ENCODE measurements at places on chromosomes 2 and 18.

DNA sequence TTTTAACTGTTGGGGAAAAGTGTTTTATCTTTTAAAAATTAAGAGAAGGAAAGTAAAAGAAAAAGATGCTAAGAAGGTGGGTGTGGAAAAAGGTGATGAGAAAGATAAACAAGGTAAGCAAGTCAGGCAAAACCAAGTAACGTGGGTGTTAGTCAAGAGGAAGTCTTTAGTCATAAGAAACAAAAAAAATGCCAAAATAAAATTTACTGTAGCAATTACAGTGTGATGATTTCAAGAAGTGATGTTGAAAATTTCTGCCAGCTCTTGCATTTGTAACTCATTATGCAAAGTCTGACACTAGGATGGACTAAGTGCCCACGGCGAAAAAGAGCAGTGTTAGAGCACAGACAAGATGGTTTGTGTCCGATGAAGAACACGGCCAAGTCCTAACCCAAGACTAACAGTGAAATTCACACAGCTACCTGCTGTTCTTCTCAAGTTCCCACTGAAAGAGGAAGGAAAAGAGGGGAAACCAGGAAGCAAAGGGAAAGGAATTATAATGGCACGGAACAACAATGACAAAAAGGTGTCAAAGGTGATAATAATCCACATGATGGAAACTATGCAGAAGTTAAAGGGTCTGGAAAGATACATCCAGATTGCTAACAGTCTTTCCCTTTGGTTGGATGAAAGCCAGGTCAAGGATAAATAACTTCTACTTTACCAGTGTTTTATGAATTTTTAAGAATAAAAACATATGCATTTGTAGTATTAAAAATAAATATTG is 34.1 kb downstream of the NOL10 start:
- no peaks in the 10 kb centered on the region for H3K27me3 ChIP-seq
- peaks cover 10% of the 10 kb centered on the region for H3K4me1 ChIP-seq
- H3K4me3 ChIP-seq, result no peak overlapping the region
- H3K36me3 ChIP-seq, result peaks cover 29% of the 10 kb centered on the region

GRCh38 chr2:200966770-200967169 is 3.3 kb upstream of the ORC2 start:
- H3K4me3 ChIP-seq, result no peak overlapping the region
- H3K36me3 ChIP-seq, result no peaks in the 10 kb centered on the region
- peaks cover 10% of the 10 kb centered on the region for H3K4me1 ChIP-seq
- H3K27me3 ChIP-seq, result no peaks in the 10 kb centered on the region
- H3K27ac ChIP-seq, result no peak overlapping the region

DNA sequence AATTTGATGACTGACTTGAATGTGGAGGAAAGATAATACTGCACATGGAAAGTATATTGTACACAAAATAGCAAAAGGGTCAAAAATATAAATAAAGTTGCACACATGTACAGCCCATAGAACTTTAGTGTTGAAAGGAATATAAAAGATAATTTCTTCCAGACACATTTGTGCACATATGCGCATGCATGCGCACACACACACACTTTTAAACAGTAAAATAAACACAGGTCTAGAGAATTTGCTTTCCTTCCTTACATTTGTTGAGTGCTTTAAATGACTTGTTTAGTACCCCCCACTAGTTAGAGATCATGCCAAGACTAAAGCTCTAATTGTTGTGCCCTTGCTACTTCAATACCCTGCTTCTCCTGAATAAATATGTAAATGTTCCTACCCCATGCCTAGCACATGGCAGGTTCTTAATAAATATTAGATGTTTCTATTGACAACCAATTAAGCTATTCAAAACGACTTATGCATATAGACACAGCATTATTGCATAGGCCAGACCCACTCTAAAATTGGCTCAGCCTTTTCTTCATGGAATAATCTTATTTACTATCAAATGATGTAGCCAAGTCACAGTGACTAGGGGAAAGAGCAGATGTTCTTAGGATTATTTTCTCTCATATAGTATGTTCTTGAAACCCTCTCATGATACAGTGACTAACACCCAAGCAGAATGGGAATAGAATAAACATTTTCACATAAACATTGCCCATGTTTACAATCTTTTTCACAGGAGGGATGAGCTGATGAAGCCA is 165.5 kb upstream of the ACVR2A start:
- no peaks in the 10 kb centered on the region for H3K27me3 ChIP-seq
- H3K4me3 ChIP-seq, result no peak overlapping the region
- no peaks in the 10 kb centered on the region for H3K4me1 ChIP-seq
- no peak overlapping the region for H3K27ac ChIP-seq

- DNase-seq, result no peak
- no peaks in the 10 kb centered on the region for H3K36me3 ChIP-seq
- no peaks in the 10 kb centered on the region for H3K27me3 ChIP-seq
- H3K4me1 ChIP-seq, result no peaks in the 10 kb centered on the region
- H3K27ac ChIP-seq, result no peak overlapping the region
Measured at GRCh38 chr2:26455037-26455669, 22.8 kb downstream of the OTOF start.

DNA sequence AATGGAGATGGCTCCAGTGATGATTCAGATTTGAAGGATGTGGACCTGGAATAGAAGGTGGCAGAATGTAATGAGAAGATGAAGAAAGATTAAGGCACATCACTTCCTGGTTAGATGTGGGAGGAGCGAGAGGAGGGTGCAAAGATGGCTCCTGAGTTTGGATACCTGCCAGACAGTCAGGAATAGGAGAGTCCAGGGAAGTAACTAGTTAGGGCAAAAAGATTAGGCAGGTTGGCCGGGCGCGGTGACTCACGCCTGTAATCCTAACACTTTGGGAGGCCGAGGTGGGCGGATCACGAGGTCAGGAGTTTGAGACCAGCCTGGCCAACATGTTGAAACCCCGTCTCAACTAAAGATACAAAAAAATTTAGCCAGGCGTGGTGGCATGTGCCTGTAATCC is 5.6 kb downstream of the C2orf74 start:
- peaks cover 10% of the 10 kb centered on the region for H3K36me3 ChIP-seq
- no peak overlapping the region for H3K27ac ChIP-seq
- no peak for DNase-seq
- no peaks in the 10 kb centered on the region for H3K4me1 ChIP-seq

GRCh38 chr2:169667583-169667982 is 26.6 kb downstream of the CFAP210 start:
- H3K27me3 ChIP-seq, result no peaks in the 10 kb centered on the region
- no peak overlapping the region for H3K27ac ChIP-seq
- no peaks in the 10 kb centered on the region for H3K4me1 ChIP-seq
- H3K4me3 ChIP-seq, result no peak overlapping the region
- no peak for DNase-seq
- H3K36me3 ChIP-seq, result no peaks in the 10 kb centered on the region

DNA sequence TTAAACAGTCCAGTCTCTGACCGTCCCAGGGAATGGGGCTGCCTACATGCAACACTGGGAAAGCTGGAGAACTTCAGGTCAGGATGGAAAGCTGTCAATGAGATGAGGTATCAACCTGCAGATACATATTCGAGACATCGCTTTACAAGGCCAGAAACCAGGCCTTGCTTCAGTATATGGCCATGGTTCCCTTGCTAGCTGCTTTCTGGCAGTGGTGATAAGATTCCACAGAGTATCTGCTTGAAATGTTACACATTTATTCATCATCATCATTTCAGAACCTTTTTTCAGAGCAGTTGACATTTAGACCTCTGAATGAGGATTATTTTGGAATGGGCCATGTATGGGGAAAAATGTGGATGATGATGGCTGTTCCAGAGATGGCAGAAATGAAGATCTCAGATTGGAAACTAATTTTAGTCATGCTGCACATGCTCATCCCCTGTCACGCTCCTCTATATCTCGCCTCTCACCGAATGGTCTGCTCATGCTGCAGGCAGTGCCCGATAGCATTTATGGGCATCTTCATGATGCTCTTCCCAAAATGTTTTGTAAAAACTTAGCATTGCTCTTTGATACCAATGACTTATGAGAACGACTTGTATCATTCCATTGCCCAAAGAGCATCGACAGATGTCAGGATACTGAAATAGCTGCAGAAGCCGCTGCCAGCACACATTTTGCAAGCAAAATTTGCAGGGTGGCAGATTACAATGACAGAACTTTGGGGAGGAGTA is 14.0 kb upstream of the BMP10 start:
- H3K36me3 ChIP-seq, result no peaks in the 10 kb centered on the region
- no peak overlapping the region for H3K4me3 ChIP-seq
- no peak for DNase-seq

DNA sequence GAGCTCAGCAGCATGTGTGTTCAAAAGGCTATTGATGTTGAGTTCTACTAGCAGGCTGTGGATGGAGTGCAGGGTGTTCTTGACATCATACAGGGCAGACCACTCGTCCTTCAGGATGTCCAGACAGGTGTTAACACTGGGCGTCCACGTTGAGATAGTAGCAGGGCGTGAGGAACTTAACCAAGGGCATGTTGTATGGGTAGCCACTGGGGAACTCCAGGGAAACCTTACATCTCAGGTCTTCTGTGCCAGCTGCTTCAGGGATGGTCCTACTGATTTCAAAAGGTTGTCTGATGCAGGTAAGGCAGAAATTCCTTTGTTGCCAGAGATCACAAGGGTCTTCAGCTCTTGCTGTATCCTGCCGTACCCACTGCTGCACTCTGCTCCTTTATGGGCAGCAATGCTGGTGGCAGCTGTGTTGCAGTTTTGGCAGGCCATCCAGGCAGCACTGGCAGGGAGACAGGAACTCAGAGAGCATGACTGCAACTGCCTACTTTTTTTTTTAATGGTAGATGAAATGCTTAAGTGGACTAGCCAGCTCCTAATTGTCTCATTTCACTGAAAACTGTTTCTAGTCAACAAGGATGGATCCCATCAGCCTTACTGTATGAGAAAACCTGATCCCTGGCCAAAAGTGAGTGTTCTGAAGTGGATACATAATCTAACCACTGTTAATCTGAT is 32.4 kb upstream of the RBBP8 start:
- H3K4me1 ChIP-seq, result no peaks in the 10 kb centered on the region
- DNase-seq, result no peak
- no peaks in the 10 kb centered on the region for H3K27me3 ChIP-seq
- no peaks in the 10 kb centered on the region for H3K36me3 ChIP-seq

- H3K27me3 ChIP-seq, result no peaks in the 10 kb centered on the region
- no peaks in the 10 kb centered on the region for H3K36me3 ChIP-seq
- no peak overlapping the region for H3K4me3 ChIP-seq
Measured at GRCh38 chr18:69257861-69258458, 142.7 kb upstream of the DOK6 start.

GRCh38 chr2:36338827-36339145 is 16.8 kb upstream of the CRIM1 start:
- H3K4me3 ChIP-seq, result no peak overlapping the region
- no peaks in the 10 kb centered on the region for H3K36me3 ChIP-seq
- no peak for DNase-seq
- H3K27ac ChIP-seq, result no peak overlapping the region
- H3K4me1 ChIP-seq, result no peaks in the 10 kb centered on the region

GRCh38 chr2:156099382-156099781 is 233.1 kb downstream of the NR4A2 start:
- DNase-seq, result no peak
- no peaks in the 10 kb centered on the region for H3K4me1 ChIP-seq
- H3K36me3 ChIP-seq, result no peaks in the 10 kb centered on the region
- no peak overlapping the region for H3K4me3 ChIP-seq
- H3K27ac ChIP-seq, result no peak overlapping the region
- no peaks in the 10 kb centered on the region for H3K27me3 ChIP-seq

- H3K36me3 ChIP-seq, result no peaks in the 10 kb centered on the region
- no peak for DNase-seq
- no peaks in the 10 kb centered on the region for H3K4me1 ChIP-seq
- no peak overlapping the region for H3K27ac ChIP-seq
- no peaks in the 10 kb centered on the region for H3K27me3 ChIP-seq
Measured at GRCh38 chr2:5433855-5434254, 258.3 kb upstream of the SOX11 start.

DNA sequence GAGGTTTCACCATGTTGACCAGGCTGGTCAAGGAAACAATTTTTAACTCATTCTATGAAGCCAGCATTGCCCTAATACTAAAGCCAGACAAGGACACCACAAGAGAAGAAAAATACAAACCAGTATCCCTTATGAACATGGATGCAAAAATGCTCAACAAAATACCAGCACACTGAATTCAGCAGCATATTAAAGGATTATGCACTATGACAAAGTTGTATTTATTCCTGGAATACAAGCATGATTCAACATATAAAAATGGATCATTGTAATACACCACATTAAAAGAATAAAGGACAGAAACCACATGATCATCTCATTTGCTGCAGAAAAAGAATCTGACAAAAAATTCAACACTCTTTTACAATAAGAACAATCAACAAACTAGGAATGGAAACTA is 138.7 kb downstream of the RAB3GAP1 start:
- H3K27me3 ChIP-seq, result no peaks in the 10 kb centered on the region
- H3K36me3 ChIP-seq, result no peaks in the 10 kb centered on the region
- no peak overlapping the region for H3K27ac ChIP-seq
- DNase-seq, result no peak
- no peaks in the 10 kb centered on the region for H3K4me1 ChIP-seq

DNA sequence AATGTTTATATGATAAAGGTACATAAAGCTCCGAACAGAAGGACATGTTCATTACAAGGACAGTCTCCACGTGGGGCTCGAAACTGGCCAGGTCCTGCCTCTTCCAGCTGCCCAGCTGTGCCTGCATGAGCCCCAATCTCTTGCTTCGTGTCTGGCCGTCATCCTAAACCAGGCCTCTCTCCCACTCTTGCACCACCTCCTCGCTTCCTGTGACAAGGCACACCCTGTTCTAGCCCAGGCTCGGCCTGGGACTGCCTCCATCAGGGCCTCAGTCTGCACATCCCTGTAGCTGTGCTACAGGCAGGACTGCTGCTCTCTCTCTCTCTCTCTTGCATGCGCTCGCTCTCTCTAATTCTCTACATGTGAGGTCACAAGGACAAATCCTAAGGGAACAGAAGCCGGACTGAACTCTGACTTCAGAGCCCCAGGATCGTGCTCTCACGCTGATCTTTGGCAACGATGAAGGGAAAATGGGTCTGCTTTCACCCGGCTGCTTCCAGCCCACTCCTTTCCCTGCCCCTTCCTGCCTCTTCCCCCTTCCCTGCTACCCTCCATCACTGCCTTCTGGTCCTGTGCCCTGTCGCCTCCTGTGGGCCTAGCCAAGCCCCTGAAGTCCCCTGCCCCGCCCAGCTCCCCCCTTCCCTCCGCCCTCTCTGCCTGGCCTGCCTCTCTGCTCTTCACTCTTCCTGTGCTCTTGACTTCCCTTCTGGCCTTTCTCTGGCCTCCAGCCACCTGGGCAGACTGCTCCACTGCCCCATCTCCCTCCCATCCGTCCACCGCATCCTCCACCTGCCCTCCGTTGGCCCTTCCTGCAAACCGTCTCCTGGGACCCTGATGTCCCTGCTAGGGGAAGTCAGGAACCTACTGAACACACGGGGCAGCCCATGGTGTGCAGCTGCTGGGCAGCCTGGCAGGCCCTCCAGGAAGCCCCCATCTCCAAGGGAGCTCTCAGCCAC is 7.8 kb upstream of the GPR55 start:
- H3K27me3 ChIP-seq, result no peaks in the 10 kb centered on the region
- H3K36me3 ChIP-seq, result no peaks in the 10 kb centered on the region
- no peak for DNase-seq
- no peak overlapping the region for H3K4me3 ChIP-seq
- H3K4me1 ChIP-seq, result no peaks in the 10 kb centered on the region
- no peak overlapping the region for H3K27ac ChIP-seq

GRCh38 chr2:15817748-15818147 is 122.6 kb upstream of the MYCN start:
- no peak for DNase-seq
- H3K27ac ChIP-seq, result no peak overlapping the region
- no peak overlapping the region for H3K4me3 ChIP-seq
- no peaks in the 10 kb centered on the region for H3K27me3 ChIP-seq
- H3K36me3 ChIP-seq, result no peaks in the 10 kb centered on the region
- H3K4me1 ChIP-seq, result no peaks in the 10 kb centered on the region
